ENCODE measurements at places on chromosomes 5 and 9.

DNA sequence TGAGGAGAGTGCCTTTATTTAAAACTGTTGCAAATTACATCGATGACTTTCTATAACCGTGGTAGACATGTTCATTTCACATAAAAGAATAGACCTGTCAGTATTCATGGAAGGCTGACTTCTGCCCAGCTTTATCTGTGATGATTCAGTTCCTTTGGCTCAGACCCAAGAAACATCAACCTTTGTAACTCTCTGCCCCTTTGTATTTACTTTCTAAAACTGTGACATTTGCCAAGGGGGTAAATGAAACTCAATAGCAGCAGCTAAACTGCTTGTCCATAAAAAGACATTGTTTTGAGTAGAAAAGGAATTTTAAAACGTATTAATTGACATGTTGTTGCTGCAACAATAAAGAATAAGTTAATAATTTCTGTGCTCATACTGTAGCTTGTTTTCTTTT is 137.8 kb upstream of the ANKH start:
- DNase-seq = no peak

DNA sequence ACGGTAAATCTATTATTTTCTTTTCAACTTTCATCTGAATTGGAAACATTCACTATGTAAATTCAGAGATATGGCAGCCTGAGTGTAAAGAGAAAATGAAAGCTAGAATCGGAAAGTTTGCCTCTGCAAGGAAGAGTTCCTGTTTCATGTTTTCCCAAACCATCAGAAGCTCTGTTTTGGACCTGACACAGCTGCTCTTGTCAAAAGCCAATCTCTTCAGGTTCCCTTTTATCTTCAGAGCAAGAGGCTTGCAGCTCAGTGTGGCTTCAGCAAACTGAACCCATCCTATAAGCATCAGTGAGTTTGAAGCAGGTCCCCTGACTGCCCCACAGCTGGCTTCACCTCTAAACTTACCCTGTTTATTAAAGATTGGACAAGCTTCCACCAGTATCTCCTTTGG is 1099.7 kb downstream of the DTWD2 start:
- DNase-seq = no peak

GRCh38 chr9:37035648-37036370 is 1.7 kb upstream of the PAX5 start:
- no peak for DNase-seq

- no peak for DNase-seq
Observed at GRCh38 chr9:85349046-85349445, 392.7 kb downstream of the AGTPBP1 start.

- no peak for DNase-seq
Observed at GRCh38 chr9:130970855-130971254, 31.8 kb upstream of the FIBCD1 start.

DNA sequence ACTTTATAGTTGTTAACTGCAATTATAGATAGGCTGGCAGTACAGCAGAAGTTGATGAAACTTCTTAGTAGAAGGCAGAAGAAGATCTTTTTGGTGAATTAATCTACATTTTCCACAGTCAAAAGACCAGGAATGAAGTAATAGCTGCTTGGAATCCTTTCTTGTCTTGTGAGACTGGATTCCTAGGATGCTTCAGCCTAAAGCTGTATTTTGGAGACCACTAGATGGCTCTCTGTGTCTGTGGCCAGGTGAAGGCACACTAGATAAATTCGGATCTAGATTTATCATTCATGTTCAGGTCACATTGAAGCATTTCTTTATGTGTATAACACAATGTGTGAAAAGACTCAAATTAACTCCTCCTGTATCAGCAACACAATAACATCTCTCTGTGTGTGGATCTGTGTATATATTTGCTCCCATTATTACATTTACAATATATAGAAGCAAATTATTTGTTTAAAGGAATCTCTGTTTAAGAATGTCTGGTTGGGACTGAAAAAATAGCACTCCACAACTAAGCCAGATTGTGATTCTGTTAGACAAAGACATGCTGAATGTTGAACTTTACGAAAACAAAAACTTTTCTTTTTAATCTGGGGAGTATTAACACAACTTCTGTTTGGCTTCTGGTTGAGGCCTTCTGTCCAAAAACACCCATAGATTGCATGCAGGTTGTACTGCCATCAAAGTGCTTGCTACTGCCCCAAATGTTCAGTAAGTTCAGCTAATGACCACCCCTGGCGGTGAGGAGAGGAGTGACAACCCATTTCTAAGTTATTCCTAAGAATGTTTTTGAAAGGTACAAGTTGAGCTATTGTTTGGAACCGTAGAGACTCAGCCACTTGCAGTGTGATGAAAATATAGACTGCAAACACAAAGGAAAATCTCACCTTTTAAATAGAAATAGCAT is 10.6 kb downstream of the GRIN3A start:
- peak; percentile 1 for DNase-seq

DNA sequence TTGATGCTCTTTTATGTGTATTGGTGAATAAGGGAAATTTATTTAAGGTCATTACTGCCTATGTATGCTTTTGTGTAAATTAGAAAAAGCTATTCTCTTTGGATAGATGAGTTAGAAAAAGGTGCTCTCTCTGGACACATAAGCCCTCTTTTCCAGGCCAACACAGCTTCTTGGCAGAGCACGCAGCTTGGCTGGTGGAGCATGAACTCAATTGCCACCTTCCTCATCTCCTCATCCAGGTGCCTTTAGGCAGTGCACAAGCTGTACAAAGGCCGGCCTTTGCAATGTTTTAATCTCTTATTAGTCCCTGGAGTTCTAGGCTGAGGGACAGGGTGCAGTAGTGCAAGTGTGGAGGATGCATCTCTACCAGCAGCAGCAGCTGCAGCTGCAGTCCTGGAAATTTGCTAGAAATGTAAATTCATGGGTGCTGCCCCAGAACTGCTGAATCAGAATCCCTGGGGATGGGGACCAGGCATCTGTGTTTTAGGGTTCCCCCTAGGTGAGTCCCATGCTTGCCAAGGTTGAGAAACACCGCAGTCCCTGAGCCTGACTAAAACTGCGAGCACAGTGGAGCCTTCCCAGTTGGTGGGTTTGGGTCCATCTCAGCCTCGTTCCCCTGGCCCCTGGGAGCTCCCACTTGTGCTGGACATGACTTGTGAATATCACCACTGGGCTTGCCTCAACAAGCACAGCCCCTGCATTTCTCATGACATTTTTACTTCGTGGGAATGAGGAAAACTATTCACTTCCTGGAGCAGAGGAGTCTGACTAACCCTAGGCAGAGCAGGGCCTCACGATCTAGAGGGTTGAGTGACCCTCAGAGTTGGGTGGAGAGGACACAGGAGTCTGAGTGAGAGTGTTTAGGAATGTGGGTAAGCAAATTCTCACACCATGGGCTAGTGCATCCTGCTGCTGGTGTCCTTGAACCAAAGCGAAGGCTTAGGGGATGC is 272.3 kb downstream of the ZSWIM6 start:
- no peak for DNase-seq

GRCh38 chr5:144567421-144567780 is 396.7 kb downstream of the KCTD16 start:
- DNase-seq = no peak

DNA sequence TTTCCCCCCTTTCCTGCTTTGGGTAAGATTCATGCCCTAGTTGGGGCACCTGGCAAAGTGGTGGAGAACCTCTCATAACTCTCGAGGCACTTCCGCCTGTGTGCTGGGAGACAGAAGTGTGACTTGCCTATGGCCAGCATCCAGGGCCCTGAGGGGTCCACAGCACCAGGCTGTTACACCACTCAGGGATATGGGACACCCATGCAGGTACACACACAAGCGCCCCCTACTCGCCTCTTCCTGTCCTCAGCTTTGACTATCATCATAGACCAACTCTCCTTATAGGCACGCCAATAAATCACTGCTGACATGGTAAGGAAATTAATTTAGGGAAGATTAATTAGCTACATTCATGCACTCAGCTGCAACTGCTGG is 45.4 kb downstream of the SHB start:
- no peak for DNase-seq

DNA sequence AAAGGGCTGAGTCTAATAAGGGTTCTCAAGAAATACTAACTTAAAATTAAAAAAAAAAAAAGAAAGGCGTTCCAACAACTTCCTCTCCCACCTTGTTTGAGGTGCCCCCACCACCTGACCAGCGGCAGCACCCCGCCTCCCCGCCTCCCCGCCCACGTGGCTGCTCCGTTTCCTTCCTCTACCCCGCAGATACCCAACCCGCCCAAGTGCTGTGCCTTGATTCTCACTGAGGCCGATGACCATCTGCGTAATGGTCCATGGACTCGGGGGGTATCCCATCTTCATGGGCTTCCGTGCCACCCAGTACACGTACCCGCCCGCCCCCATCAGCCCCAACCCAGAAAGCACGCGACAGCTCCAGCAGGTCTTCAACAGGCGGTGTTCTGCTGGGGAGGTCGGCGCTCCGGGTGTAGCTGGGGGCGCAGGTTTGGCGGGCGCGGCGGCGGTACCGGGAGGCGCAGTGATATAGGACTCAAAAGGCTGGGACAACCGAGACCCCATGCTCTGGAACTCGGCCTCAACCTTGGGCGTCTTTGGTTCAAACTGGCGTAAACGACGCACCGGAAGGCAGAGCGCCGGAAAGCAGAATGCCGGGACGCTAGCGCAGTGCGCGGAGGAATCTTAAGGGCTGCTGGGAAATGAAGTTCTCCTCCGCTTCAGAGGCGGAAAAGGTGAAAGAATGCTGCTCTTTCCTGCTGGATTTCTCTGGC is at the start of gene DMAC1:
Gene DMAC1, minus strand, starts transcription at position 545 of the 710 bp plus-strand sequence. Its CDS starts 44 bp downstream, at position 501.
- DNase-seq = peak; percentile 74

GRCh38 chr5:34743878-34744277 is 87.8 kb downstream of the RAI14 start:
- no peak for DNase-seq

DNA sequence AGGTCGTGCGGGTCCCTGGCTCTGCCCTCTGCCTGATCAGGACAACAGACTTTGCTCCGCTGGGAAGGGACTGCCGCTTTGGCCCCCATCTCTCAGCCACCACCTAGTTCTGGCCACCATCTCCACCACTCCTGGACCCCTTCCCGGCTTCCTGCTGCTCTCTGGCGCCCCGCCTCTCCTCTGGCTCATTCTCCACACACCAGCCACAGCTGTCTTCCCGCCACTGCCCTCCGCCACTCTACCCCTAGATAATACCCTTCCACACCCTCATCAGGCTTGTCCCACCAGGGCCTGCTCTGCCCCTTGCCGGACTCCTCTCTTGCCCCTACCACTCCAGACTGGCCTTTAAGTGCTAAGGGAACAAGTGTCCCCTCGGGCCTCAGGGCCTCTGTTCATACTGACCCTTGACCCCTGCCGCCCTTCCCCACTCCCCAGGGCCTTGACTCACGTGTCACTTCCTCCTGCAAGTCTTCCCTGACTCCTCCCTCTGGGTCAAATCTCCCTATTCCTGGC is 3.0 kb upstream of the CDX1 start:
- DNase-seq = no peak

DNA sequence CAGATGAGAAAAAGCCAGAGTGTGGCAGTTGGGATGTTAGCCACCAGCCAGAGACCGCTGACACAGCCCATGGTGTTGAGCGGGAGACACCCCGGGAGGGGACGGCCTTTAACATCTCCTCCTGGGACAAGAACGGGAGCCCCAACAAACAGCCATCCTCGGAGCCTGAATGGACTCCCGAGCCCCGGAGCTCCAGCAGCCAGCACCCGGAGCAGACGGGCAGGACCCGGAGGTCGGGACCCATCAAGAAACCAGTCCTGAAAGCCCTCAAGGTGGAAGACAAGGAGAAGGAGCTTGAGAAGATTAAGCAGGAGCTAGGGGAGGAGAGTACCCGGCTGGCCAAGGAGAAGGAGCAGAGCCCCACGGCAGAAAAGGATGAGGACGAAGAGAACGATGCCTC is 28.0 kb upstream of the POMT1 start:
- no peak for DNase-seq

DNA sequence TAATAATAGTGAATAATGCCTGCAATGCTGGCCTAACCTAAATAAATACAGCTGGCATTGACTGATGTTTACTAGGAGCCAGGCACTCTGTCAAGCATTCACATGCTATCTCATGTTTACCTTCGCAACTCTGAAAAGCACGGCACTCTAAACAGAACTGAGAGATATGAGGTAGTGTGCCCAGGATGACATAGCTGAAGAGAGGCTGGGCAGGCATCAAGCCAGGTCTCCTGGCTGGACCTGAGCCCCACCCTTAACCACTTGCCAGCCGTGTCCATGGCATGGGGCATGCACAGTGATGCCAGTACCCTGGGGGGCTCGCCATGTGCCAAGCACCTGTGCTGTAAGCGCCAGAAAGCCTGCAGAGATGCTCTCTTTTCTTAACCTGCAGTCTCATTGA is 119.4 kb upstream of the MVB12B start:
- DNase-seq = no peak

GRCh38 chr5:1875843-1876659 is 6.7 kb downstream of the IRX4 start:
- no peak for DNase-seq

- DNase-seq = no peak
Observed at GRCh38 chr9:132014218-132014805, 65.4 kb downstream of the MED27 start.

- no peak for DNase-seq
Observed at GRCh38 chr5:108814551-108814950, 66.9 kb downstream of the FER start.

DNA sequence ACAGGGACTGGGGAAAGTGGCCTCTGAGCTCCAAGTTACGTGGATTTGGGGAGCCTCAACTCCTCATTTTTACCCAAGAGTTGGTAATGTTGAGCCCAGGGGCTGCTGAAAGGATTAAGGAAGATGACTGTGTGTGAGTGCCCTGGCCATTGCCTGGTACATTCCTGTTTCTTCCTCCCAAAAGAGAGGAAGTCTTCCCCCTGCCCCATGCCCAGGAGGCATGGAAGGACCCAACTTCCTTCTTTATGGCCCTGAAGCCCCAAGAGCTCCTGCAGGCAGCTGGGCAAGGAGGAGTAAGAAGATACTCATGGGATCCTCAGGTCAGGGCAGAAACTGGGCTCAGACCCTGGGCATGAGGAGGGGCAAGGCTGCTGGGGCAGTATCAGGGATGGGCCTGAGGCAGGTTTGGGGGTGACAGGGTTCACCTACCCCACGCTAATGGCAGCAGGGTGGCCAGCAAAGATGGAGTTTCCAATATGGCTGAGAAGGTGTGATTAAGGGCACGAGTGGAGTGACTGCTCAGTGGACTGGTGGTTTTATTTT is 118.3 kb upstream of the MVB12B start:
- DNase-seq = no peak

DNA sequence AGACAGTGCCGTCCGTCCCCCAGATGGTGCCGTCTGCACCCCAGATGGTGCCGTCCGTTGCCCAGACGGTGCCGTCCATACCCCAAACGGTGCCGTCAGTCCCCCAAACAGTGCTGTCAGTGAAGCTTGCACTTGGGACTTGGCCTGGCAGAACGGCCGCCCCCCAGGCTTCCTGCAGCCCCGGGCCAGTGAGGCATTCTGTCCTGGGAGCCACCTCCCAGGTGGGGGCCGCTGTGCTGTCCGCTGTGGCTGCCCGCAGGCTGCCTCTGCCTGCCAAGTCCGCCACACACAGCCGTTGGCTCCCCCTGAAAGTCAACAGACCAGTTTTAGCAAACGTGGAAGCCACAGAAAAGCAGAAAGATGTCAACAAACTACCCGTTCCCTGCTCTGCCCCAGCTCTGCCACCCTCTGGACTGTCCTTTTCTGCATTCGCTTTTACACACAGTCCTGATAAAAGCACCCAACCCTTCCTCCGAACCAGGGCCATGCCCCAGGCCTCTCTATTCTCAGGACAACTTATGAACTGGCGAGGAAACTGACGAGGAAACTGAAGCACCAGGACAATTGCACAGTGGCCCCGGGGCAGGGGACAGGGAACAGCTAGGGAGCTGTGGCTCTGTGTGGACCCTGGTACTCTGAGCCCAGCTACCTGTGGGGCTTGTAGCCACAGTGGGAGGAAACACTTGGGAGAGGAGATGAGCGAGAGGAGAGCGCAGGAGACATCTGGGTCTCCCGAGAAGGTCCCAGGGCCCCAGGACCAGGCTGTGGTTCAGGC is 39.6 kb upstream of the RXRA start:
- no peak for DNase-seq

GRCh38 chr9:129826344-129826743 is 2.4 kb upstream of the TOR1A start:
- DNase-seq = no peak

All from activated T-cell treated with anti-CD3 and anti-CD28 coated beads for 24 hours (primary cell).